ENCODE measurements at places on chromosomes 2 and 18. TPM values are rescaled to one million over a fixed set of nuclear protein-coding genes. Genes with fewer than 3 reads are reported as not detected.

- H3K27me3 ChIP-seq = peaks cover 5% of the 10 kb centered on the region
- H3K4me1 ChIP-seq = peaks cover 58% of the 10 kb centered on the region
- DNase-seq = no peak
- peak overlapping the region; percentile 69 for H3K4me3 ChIP-seq
- H3K36me3 ChIP-seq = no peaks in the 10 kb centered on the region
Observed at GRCh38 chr2:46493241-46493970, 14.0 kb downstream of the TMEM247 start.

DOCK10 gene
- 29.7 TPM for total RNA-seq

- no peaks in the 10 kb centered on the region for H3K27me3 ChIP-seq
- H3K36me3 ChIP-seq = no peaks in the 10 kb centered on the region
- H3K27ac ChIP-seq = no peak overlapping the region
- peaks cover 26% of the 10 kb centered on the region for H3K4me1 ChIP-seq
- no peak for DNase-seq
- no peak overlapping the region for H3K4me3 ChIP-seq
Observed at GRCh38 chr2:146147448-146148012, 1627.6 kb upstream of the ZEB2 start.

DNA sequence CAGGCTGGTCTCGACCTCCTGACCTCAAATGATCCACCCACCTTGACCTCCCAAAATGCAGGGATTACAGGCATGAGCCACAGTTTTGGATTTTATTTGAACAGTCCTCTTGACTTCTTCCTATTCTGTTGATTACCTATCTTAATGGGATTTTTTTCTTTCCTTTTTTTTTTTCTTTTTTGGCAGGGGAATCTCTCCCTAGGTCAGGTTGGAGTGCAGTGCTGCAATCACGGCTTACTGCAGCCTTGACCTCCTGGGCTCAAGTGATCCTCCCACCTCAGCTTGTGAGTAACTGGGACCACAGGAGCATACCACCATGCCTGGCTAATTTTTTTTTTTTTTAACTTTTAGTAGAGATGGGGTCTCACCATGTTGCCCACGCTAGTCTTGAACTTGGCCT lies 2.8 kb downstream of the MTHFD2 start:
- no peak overlapping the region for H3K27ac ChIP-seq
- no peaks in the 10 kb centered on the region for H3K36me3 ChIP-seq
- no peak for DNase-seq
- no peaks in the 10 kb centered on the region for H3K27me3 ChIP-seq
- H3K4me3 ChIP-seq = peak overlapping the region; percentile 95

DNA sequence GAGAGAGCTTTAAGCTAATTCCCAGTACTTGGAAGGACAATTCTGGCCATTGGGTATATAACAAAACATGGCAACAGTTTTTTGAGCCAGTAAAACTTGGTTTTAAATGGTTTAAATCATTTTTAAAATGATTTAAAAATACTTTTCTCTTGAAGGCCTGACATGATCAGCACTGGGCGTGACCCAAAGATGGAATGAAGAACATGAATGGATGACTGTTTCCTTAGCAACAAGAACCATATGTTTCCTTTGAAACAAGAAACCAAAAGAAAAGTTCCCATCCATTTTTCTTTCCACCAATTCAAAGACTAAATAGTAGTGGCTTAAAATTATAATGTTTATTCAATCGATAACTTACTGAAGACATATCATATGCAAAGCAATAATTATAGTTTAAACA lies 348.3 kb upstream of the FIGN start:
- H3K27me3 ChIP-seq = no peaks in the 10 kb centered on the region
- no peaks in the 10 kb centered on the region for H3K4me1 ChIP-seq
- H3K4me3 ChIP-seq = no peak overlapping the region
- H3K27ac ChIP-seq = no peak overlapping the region
- DNase-seq = no peak

DNA sequence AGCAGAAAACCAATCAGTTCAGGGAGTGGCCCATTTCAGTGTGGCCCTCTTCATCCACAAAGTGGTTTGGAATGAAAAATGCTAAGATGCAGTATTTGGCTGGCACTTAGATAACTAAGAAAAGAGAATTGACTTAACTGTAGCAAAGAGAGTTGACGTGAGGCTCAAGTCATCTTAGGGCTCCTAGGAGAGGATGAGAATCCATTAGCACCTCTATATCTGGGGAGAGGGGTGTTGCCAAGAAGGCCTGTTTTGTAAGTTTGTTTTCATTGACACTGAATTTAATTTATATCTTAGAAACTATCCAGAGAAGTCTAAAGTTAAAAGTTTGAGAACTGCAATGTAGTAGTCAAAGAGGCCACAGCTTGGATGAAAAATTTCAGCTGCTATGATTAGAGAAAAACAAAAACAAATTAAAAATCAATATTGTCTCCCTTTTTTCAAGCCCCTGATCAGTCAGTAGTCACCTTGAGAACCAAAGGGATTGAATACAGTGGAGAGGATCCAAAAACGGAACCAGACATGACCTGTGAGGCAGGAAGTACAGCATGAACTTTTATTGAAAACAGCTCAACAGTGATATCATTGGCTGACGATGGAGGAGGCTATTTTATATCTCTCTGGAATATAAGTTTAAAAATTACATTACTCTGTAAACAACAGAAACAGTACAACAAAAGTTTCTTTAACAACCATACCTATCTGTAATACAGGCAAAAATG lies 52.7 kb downstream of the PHLPP1 start:
- H3K27ac ChIP-seq = peak overlapping the region; percentile 72
- DNase-seq = no peak
- H3K4me1 ChIP-seq = peaks cover 45% of the 10 kb centered on the region
- H3K27me3 ChIP-seq = no peaks in the 10 kb centered on the region

GRCh38 chr2:193566276-193566675 lies 1371.5 kb upstream of the TMEFF2 start:
- H3K4me1 ChIP-seq = no peaks in the 10 kb centered on the region
- H3K27ac ChIP-seq = no peak overlapping the region
- no peaks in the 10 kb centered on the region for H3K36me3 ChIP-seq
- H3K4me3 ChIP-seq = no peak overlapping the region
- H3K27me3 ChIP-seq = no peaks in the 10 kb centered on the region

DNA sequence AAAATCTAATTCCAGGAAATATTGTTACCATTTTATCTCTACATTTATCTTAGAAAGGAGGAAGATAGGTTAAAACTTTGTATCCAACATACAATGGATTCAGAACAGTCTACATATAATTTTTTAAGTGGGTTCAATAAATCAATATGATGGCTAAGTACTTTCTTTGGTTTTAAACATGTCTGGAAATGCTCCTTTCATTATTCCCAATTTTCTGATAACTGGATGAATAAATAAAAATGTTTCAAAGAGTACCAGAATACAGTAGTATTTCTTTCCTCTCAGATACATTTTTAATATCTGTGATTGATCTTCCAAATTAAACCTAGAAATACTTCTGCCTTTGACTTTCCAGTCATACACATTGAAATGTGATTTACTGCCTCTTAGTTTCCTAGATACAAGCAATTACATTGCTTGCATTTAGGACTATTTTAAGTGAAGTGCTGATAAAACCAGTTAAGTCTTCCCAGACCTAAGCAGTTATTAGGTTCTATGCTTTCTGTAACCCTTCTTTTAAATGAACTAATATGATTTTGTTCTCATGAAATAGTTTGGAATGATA lies 283.5 kb downstream of the CCDC178 start:
- no peak overlapping the region for H3K4me3 ChIP-seq
- H3K36me3 ChIP-seq = no peaks in the 10 kb centered on the region
- no peaks in the 10 kb centered on the region for H3K27me3 ChIP-seq
- DNase-seq = no peak
- H3K4me1 ChIP-seq = no peaks in the 10 kb centered on the region
- no peak overlapping the region for H3K27ac ChIP-seq

KCNG2 gene
- total RNA-seq = not detected

- no peak overlapping the region for H3K4me3 ChIP-seq
- H3K27ac ChIP-seq = no peak overlapping the region
- no peaks in the 10 kb centered on the region for H3K27me3 ChIP-seq
- H3K36me3 ChIP-seq = no peaks in the 10 kb centered on the region
- no peak for DNase-seq
Observed at GRCh38 chr2:210539578-210540416, 16.6 kb upstream of the CPS1 start.

SNED1 gene
- total RNA-seq = 0.30 TPM

LYG2 gene
- total RNA-seq = not detected

DNA sequence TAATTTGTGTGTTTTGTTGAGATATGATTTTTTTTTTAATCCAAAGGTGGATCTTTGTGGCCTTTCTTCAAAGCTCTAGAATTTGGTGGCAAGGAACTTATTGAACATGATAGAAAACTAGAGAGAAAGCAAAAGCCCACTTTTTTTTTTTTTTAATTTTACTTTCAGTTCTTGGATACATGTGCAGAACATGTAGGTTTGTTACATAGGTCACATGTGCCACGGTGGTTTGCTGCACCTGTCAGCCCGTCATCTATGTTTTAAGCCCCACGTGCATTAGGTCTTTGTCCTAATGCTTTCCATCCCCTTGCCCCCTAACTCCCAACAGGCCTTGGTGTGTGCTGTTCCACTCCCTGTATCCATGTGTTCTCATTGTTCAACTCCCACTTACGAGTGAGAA lies 135.9 kb downstream of the RHBDD1 start:
- no peaks in the 10 kb centered on the region for H3K27me3 ChIP-seq

DNA sequence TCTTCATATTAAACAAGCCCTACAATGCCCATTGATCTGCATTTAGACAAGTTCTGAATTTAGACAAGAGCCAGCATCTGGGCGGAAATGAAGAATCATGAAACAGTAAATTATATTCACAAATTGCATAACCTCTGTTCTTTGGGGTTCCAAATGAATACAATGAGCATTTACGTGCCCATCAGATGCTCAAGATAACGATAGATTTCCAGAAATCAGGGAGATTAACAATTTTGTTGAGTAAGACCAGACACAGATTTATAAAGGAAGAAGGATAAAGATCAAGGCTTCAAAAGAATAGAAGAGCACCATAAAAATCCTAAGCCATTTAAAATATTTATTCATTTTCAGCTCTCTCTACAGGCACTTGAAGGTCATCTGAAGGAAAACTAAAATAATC lies 59.7 kb upstream of the CDH20 start:
- H3K36me3 ChIP-seq = no peaks in the 10 kb centered on the region
- no peak overlapping the region for H3K27ac ChIP-seq
- no peak overlapping the region for H3K4me3 ChIP-seq
- H3K4me1 ChIP-seq = peaks cover 4% of the 10 kb centered on the region

- no peaks in the 10 kb centered on the region for H3K36me3 ChIP-seq
- no peak overlapping the region for H3K27ac ChIP-seq
- no peak for DNase-seq
- H3K4me3 ChIP-seq = no peak overlapping the region
Observed at GRCh38 chr18:22670914-22671313, 253.2 kb upstream of the CTAGE1 start.

TRIM54 gene
- total RNA-seq = not detected

DNA sequence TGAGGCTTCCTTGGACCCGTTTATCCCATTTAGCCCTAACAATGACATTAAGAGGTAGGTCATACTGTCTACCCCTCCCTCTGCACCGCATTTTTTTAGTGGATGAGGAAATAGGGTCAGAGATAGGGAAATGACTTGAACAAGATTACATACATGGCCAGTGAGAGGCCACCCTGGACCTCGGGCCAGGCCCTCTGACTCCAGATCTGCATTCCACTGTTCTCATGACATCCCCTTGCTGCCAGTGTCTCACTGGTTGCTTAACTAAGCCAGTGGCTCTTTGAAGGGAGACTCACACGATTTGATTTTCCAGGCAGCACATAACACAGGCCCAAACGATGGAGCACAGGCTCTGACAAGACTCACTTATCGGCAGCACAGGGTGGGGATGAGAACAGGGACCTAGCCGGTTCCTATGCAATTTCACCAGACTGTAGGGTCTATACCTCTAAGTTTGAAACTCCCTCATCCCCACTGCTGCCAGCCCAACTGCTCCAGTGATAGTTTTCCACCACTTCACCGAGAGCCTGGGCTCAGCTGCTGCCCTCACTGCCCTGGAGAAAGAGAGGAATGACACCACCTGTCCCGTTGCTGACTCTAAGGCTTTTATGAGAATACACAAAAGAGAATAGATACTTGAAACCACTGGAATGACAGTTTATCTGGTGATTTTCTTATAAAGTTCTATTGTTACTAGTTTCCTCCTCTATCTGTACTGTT lies 82.5 kb downstream of the TMEM247 start:
- no peak overlapping the region for H3K4me3 ChIP-seq
- H3K27ac ChIP-seq = no peak overlapping the region
- DNase-seq = no peak
- peaks cover 3% of the 10 kb centered on the region for H3K4me1 ChIP-seq
- no peaks in the 10 kb centered on the region for H3K27me3 ChIP-seq

SPEG gene
- total RNA-seq = 13.4 TPM

SERPINB12 gene
- total RNA-seq = not detected

DNA sequence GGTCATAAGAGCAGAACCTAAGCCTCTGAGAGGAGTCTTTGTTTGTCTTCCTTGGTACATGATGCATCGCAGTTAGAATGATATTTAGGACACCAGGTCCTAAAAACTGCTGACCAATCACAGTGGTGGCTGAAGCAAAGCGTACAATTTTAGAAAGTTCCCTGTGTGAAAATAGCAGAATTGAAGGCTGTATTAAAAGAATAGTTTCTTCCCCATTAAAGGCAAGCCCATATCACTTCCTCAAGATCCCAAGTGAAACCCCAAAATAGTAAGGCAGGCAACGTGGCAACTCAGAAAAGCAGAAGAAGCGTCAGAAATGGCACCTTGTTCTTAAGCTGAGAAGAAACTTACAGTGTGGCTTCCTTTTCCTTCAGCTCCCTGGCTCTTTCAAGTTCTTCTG lies 154.8 kb upstream of the PGAP1 start:
- no peak overlapping the region for H3K4me3 ChIP-seq
- H3K27me3 ChIP-seq = no peaks in the 10 kb centered on the region
- H3K4me1 ChIP-seq = peaks cover 20% of the 10 kb centered on the region
- H3K36me3 ChIP-seq = peaks cover 6% of the 10 kb centered on the region

ADCYAP1 gene
- 0.57 TPM for total RNA-seq

DNA sequence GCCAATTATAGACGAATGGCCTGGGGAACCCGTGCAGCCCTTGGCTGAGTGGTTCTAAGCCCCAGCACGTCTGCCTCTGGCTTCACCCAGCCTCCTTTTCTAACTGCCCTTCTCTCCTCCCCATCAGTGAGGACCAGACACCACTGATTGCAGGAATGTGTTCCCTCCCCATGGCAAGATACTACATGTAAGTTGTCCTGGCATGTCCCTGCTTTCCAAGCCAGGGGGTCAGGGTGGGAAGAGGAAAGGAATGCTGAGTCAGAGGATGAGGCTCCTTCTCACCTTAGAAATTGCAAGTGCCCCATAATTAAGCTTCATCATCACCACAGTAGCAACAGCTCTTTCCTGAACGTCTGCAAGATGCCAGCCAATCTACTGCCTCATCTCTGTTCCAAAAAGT lies 4.8 kb downstream of the IL1F10 start:
- H3K4me1 ChIP-seq = no peaks in the 10 kb centered on the region
- no peak for DNase-seq
- H3K27ac ChIP-seq = no peak overlapping the region
- H3K4me3 ChIP-seq = no peak overlapping the region

ABI2 gene
- 162 TPM for total RNA-seq

All from neural crest cell (in vitro differentiated cells).